ENCODE measurements at places on chromosomes 16 and 17. TPM values are rescaled to one million over a fixed set of nuclear protein-coding genes. Genes with fewer than 3 reads are reported as not detected.

DNA sequence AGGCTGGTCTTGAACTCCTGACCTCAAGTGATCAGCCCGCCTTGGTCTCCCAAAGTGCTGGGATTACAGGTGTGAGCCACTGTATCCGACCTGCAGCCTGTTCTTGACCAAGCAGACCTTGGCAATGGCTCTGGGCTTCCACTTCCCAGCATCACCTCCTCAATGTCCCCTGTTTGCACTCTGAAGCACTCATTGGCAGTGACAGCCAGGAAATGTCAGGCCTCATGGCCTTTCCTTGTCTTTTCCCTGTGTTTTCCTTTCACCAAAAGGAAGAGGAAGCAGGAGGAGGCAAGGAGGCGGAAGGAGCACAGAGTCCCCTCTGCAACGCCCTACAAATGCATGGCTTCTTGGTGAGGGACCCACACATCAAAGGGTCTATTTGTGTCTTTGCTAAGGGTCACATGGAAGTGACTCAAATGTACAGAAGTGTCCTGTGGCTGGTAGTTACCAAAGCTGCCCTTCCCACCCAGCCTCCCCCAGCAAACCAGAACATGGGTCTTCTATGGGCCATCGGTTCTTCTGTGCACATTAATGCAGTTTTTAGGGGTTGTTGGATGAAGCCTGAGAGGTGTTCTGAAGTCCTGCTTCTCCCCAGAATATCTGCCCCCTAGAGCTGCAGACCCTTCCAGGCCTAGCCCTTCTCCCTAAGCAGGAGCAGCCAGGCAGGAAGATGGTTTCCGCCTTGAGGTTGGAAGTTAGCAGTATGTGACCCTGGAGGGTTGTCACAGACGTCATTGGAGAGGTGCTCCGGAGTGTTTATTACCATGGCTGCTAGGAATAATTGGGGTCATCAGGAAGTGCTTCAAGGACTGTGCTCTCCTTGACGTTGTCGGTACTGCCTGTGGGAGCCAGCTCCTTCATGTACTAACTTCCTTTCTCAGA is 60.8 kb downstream of the WIPI1 start:
- DNase-seq, result no peak

DNA sequence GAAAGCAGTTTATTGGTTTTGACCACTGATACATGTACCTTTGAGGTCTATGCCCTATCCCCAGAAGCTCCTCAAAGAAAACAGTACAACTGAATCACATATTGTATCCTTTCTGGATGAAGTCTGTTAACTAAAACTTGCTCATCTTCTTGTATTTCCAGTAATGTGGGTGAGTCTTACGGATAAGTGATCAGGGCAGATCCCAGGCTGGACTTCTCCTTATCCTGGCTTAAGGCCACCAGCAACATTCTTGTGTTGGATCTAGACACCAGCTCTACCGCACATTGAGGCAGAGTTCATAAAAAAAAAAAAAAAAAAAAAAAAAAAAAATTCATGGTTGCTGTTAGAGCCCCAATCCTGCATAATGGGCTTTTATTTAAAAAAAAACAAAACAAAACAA is 536.7 kb upstream of the HSBP1 start:
- no peak for DNase-seq

The CAMKK1 gene
- total RNA-seq, result 5.2 TPM

The FLII gene
- 294 TPM for total RNA-seq

The TTLL6 gene
- not detected for total RNA-seq

The CA4 gene
- 3.7 TPM for total RNA-seq

All from cardiac septum (tissue), 1 donor.